Breast epithelium (tissue), 4 donors: ENCODE measurements at places on chromosomes 7 and 10. TPM values are rescaled to one million over a fixed set of nuclear protein-coding genes. Genes with fewer than 3 reads are reported as not detected.

Gene OR6V1
- total RNA-seq, result not detected

GRCh38 chr7:132030086-132030568 lies 473.7 kb upstream of the PODXL start:
- DNase-seq, result no peak

DNA sequence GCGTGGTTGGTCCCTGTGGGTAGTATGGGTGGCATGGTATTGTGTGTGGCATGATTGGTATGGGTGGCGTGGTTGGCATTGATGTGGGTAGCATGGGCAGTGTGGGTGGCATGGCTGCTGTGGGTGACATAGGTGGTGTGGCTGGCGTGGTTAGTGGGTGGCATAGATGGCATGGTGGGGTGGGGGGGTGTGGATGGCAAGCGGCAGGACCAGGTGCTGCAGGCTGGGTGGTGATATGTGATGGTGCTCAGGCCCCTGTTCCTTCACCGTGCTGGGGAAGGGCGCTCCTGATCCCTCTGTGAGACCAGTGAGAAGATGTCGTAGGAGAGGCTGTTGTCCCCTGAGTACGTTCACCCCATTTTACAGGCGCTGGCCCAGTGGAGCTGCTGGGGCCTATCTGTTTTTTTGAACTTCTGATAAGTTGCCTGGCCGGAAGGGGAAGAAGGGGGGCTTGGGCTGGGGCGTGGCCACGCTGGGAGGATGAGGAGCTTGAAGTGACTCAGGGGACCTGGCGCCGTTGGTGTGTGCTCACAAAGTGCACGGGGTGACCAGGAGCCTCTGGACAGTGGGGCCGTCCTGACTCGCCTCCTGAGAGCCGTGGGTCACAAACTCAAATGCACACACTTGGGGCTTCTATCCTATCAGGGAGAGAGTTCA lies 17.5 kb downstream of the INPP5A start:
- DNase-seq, result no peak

DNA sequence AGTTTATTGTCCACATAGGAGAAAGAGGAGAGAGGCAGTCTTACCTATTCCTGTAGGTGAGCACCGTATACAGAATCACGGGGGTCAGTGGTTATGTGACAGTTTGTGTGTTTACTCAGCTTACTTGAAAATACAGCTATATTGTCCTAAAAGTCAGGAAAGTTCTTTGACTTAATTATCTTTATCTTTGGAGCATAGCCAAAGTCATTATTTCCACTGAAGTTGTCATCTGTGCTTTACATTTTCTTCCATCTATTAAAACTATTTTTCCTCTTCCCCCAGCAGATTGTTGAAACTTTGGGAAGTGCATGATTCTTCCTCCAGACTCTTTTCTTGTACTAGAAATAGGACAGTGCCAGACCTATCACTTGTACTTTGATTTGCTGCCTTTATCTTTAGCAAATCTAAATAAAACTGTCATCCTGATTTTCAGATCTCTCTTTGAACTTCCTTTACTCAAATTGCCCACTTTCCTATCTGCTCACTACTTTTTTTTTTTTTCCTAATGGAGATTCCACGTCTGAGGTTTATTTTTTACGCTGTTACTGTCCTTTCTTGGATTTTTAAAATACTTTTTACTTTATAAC lies 58.3 kb downstream of the TAF3 start:
- DNase-seq, result no peak

- DNase-seq, result no peak
Measured at GRCh38 chr10:1778375-1778969, 41.1 kb upstream of the ADARB2 start.
